ENCODE measurements at places on chromosomes 16 and 17.

DNA sequence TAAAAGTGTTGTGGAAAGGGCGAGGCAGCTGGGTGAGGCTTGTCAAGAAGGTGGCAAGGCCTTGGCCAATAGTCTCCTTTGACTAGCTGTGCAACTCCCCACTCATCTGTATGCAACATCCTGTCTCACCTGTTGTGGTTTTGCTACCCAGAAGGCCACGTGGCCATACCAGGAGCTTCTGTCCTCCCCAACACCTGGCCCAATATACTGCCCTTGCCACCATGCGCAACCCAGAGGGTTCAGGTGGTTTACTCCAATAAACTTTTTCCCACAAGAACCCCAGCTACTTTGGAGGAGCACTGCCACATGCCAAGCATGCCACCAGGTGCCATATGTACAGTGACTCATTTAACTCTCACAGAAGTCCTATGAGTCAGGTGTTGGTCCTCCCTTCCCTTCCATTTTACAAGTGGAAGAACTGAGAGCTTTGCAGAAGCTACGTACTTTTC is 10.2 kb downstream of the MYO19 start:
- no peak for DNase-seq

GRCh38 chr17:78231991-78232858 is 794 bp downstream of the TMEM235 start:
- DNase-seq: no peak

DNA sequence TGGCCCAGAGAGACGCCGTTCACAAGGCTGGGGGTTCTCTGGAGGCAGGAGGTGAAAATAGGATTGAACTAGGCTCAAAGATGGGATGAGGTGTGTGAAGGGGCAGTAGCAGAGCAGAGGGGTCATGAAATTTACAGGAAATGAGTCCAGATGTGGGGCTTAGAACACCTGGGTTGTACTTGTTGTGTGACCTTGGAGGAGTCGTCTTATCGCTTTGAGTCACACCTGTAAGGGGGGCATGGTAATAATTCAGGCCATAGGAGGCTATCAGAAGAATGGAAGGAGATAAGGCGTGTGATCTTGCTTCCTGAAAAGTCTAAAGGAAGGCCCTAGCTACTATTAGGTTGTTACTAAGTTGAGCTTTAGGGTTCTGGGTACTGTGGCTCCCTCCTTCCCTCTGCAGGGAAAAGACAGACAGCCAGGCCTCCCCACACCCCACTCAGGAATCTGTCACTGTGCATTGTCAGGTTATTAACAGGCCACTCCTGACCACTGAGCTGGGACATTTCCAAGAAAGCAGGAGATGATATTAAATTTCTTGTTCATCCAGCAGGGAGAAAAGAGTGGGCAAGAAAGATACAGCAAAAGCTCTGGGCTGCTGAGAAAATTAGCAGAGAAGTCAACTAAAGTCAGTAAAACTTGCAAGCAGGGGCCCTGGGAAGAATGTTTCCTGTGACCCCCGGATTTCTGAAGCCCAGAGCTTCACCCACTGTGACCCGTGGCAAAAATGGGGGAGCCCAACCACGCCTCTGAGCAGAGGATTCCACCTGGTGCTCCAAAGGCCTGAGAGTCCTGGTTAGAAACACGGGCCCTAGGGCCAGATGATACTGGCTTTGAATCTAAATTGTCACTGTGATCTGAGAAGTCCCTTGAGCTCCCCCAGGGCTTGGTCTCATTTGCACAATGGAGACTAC is 6.0 kb upstream of the CDC42EP4 start:
- no peak for DNase-seq

DNA sequence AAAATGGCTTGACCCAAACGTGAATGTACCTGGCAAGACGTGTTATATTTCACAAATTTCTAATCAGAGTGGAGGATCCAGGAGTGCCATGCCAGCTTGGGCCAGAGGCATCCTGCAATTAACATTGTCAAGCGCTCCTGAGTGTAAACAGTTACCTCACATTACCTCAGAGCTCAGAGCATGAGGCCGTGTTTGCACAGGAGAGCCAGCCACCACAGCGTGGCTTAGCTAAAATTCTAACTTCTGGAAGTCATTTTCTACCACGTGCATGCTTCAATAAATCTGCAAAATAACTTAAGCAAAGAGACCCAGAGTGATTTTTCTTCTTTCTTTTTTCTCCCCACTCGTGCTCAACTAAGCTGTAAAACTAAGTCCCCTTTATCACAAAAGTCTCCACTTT is 769.0 kb downstream of the KCNJ2 start:
- DNase-seq: no peak
